ENCODE measurements at places on chromosomes 1 and 21.

- no peak for DNase-seq
Measured at GRCh38 chr1:27001570-27002360, 8.3 kb downstream of the TRNP1 start.

GRCh38 chr1:234489007-234489697, 10.2 kb upstream of the TARBP1 start:
- no peak for DNase-seq

GRCh38 chr21:33021667-33022066, 4.1 kb upstream of the OLIG2 start:
- no peak for DNase-seq

DNA sequence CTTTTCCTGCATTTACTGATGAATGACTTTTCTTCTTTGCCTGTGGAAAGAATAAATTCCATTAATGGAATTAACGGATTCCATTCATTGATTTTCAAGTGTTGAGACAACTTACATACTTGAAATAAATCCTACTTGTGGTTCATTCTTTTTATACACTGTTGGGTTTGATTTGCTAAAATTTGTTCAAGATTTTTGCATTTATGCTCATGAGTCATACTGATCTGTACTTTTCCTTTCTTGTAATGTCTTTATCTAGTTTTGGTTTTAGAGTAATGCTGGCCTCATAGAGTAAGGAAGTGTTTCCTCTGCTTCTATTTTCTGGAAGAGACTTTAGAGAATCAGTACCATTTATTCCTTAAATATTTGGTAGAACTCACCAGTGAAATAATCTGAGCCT, 14.4 kb downstream of the UROD start:
- no peak for DNase-seq

GRCh38 chr1:27011058-27011764, 1.4 kb downstream of the TENT5B start:
- DNase-seq = no peak
